ENCODE measurements at places on chromosomes 1 and 21.

- no peak for DNase-seq
Measured at GRCh38 chr1:152047413-152047729, 10.6 kb upstream of the S100A11 start.

GRCh38 chr1:67755619-67756018 lies 70.6 kb downstream of the GADD45A start:
- DNase-seq, result no peak

DNA sequence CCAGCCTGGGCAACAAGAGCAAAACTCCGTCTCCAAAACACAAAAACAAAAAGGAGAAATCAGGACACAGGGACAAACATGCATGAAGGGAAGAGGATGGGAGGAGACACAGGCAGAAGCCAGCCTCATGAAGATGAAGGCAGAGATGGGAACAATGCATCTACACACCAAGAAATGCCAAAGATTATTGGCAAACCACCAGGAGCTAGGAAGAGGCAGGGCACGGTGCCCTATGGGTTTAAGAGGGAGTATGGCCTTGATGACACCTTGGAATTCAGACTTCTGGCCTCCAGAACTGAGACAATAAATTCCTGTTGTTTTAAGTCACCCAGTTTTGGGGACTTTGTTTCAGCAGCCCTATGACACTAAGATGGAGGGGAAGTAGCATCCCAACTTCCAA lies 5.2 kb downstream of the TMPRSS3 start:
- DNase-seq, result no peak

- no peak for DNase-seq
Measured at GRCh38 chr1:235205687-235206086, 44.6 kb upstream of the RBM34 start.

GRCh38 chr1:154405747-154406571 lies 816 bp downstream of the IL6R start:
- DNase-seq, result peak; percentile 82

DNA sequence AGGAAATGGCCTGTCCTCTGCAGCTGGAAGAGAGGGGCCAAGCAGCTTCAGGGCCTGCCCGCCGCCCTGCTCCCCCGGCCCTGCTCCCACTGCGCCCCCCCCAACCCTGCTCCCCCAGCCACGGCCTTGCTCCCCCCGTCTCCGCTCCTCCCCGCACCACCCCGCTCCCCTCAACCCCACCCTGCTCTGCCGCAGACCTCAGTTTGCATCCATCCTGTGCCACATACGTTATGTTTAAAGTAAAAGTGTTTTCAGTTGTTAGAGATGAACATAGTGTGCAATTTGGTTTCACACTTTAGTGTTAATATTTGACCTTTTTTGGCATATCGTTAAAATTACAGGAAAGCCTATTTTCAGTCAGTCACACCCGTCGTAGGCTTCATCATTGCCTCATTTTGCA lies 34.1 kb upstream of the DIP2A start:
- DNase-seq, result peak; percentile 31

- no peak for DNase-seq
Measured at GRCh38 chr1:168138134-168138533, 1.4 kb upstream of the GPR161 start.

GRCh38 chr1:41626616-41627375 lies 142.3 kb upstream of the EDN2 start:
- DNase-seq, result peak; percentile 42

DNA sequence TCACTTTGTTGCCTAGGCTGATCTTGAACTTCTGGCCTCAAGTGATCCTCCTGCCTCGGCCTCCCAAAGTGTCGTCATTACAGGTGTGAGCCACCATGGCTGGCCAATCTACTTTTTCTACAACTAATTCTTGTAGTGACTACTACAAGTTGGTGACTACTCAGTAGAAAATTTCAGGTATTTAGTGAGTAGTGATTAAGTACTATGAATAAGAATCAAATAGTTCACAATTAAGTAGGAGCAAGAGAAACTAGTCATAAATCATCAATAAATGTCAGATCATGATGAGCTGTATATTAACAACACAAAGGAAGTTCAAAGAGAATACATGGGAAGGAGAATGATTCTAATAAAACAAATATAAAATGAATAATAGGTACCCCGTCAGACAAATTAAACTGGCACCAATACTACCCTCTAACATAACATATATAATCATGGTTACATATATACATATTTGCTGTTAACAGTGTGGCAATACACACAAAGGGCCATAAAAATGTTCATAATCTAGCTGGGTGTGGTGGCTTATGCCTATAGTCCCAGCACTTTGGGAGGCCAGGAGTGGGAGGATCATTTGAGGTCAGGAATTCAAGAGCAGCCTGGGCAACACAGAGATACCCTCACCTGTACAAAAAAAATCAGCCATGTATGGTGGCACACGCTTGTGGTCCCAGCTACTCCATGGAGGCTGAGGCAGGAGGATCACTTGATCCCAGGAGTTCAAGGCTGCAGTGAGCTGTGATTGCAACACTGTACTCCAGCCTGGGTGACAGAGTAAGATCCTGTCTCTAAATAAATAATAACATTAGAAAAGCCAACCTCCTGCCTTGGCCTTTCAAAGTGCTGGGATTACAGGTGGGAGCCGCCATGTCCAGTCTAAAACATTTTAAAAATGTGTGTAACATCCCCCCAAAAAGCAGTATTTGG lies 19.1 kb downstream of the YY1AP1 start:
- no peak for DNase-seq

DNA sequence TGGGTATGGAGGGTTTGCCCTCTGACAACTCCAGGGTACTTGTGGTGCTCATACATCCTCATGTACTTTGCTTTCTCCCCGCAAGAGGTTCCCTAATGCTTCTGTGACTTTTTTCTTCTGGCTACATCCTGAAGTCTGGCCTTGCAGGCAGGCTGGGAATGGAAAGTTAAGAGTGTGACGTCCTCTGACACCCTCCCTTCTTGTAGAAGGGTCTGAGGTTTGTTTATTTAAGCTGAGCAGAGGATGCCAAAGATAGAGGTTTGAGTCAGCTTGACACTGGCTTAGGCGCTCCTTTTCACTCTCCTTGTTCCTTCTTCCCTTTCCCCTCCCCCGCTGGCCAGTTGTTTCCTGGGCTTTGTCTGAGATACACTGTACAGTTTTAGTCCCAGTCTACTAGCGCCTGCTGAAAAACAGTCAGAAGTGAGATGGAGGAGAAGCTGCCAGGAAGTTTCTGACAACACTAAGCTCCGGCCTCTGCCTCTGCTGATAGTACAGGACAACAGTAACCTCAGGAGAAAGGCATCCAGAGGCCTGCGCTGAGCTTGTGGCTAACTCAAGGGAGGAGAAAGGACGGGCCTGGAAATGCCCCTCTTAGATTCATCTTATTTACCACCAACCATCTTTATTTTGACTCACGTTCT lies at the start of gene MACF1:
MACF1 (plus strand) TSS at position 255 of the 641 bp plus-strand sequence; CDS start at position 583, 328 bp downstream.
- DNase-seq, result peak; percentile 31

DNA sequence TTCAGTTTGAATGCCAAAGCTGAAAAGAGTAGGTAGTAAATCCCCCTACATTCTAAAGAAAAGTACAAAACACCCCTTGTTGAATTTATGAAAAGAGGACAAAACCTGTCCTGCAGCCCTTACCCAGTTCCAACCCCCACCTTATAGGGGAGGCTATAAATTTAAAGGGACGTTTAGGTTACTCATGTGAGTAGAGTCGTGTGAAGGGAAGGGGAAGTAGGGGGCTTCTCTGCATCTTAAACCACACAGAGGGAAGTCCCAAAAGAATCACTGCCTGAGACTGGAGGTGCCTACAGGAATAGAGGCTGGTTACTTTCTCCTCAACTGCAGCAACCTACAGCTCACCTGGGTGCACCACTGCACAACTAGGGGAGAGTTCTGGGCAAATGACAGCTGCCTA lies 36.7 kb upstream of the KIRREL1 start:
- no peak for DNase-seq

DNA sequence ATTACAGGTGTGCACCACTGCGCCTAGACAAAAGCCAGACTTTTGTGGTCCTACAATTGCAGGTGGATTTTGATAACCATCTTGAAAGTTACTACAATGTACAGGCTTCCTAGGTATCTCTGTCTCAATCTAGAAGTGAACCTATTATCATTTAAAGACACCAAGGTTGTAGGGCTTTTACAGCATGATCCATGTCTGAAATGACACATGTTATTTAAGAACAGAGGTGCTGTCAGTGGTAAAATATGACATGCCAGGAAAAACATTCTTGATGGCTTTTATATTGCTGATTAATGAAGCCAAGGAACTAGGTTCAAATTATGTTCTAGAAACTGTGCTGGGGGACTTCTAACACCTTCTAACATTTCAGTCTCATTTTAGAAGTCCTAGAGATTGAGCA lies 253.1 kb downstream of the SDCCAG8 start:
- DNase-seq, result no peak

DNA sequence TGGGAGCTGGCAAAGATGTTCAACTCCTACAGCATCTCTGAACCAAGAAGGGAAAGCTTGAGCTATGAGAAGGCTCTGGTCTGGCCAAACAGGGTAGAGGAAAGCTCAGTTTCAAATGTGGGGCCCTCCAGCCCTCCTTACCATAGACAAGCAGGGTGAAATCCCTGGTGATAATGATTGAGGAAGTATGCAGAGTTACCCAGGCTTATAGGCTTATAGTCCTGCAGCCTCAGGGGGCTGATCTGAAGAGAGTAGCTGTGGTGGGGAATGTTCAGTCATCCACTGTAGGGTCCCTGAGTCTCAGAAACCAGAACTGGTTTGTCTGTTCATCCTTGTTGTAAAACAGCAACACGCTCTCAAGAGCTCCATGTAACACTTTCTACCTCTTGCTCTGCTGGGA lies 19.8 kb upstream of the LY9 start:
- DNase-seq, result no peak

DNA sequence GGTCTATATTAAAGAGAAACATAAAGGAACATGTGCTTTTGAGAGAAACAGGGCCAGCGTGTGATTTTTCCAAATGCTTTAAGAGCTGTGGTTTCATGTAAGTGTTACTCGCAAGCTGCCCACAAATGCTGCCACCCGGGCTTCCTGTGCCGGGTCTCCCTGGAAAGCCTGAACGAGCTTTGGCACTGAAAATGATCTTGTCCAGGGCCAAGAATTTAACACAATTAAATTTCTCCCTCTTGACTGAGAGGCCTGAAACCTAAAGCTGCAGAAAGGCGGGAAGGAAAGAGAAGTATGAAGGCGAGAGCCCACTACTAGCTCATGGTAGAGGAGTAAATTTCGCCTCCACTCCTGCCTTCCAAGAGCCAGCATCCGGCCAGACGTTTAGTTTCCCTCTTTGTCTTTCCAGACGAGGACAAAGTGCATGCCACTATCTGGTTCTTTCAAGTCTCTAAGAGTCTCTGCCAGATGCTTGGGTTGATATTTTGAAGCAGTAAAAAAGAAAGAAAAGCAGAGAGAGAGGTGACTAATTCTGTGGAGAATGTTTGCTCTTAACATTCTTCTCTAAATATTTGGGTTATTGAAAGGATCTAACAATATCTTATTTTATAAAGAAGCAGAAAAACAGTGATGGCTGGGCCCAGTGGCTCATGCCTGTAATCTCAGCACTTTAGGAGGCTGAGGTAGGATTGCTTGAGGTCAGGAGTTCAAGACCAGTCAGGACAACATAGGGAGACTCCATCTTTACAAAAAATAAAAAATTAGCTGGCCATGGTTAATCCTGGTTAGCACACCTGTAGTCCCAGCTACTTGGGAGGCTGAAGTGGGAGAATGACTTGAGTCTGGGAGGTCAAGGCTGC lies 100.0 kb upstream of the HNRNPU start:
- no peak for DNase-seq

DNA sequence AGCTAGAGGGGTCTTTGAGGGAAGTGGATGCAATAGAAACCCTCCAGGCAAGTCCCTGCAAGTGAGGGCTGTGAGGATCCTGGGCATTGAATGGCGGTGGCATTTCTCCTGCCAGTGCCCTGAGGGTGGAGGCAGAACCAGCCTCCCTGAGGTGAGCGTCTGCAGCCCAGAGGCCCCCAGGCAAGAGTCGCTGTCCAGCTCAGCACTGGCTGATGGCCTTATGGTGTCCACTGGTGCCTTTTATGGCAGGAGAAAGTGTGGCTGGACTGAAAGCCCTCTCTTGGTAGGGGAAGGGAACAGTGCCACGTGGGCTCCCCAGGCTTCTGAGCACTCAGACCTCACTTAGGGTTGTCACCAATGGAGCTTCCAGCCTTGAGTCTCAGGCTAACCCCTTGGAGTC lies 77.3 kb downstream of the SH3BGR start:
- no peak for DNase-seq

- no peak for DNase-seq
Measured at GRCh38 chr1:231106347-231106746, 55.5 kb upstream of the TRIM67 start.

DNA sequence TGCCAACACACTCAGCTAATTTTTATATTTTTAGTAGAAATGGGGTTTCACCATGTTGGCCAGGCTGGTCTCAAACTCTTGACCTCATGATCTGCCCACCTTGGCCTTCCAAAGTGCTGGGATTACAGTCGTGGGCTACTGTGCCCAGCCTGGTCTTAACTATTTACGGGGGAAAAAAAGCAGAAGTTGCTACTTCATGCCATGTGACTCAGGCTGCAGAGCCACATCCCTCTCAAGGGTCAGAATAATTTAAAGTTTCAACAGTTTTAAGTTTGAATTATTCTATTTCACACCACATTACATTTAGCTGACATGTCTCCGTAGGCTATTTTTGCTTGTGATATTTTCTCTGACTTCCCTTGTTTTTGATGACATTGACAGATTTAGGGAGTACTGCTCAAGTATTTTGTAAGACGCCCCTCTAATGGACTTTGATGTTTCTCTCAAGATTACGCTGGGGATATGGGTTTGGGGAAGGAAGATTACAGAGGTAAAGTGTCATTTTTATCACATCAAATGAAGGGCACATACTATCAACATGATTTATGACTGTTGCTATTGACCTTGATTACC lies 14.6 kb upstream of the AGBL4 start:
- DNase-seq, result no peak
